ENCODE measurements at places on chromosomes 7 and 10.

- no peak for DNase-seq
These were observed 51.9 kb downstream of the IKZF1 start for GRCh38 chr7:50356212-50356944.

GRCh38 chr7:85600395-85600794 is 413.5 kb upstream of the SEMA3D start:
- DNase-seq: no peak

DNA sequence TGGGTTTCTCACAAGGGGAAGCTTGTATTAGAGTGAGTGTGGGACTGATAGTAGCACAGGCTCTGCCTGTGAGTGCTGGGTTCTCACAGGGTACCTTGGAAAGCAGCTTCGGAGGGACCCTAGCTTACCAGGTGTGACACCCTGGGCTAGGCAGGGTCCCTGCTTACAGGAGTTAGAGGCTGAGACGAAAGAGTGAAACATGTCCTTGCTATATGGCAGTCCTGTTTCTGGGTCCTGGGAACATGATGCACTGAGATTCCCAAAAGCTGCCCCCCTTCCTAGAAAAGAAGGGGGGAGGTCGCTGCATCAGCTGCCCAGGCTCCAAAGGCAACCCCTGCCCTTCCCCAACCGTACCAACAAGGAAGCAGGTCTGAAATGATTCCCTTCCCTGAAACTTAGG is 6.3 kb upstream of the ARHGAP22 start:
- no peak for DNase-seq

- no peak for DNase-seq
These were observed 119.8 kb downstream of the SLIT1 start for GRCh38 chr10:97065686-97066660.

- DNase-seq: no peak
These were observed 266.6 kb downstream of the NXPH1 start for GRCh38 chr7:8699875-8700624.

- no peak for DNase-seq
These were observed 81.3 kb downstream of the OSBPL3 start for GRCh38 chr7:24898691-24899090.

DNA sequence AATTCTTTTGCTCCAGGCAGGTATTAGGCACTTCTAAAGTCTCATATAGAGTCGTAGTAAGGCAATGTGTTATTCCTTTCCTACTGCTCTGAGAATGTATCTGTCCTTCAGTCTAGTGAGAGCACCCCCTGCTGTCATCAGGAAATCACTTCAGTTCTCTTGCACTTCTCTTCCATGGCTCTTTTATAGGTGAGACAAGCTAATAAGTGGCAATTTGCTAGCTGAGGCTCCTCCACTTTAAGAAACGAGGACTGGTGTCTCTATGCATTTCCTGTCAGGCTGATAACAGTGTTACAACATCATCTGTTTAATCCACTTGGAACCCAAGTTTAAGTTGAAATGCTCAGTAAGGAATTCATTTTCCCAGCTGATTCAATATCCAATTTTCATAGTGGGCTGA is 350.6 kb downstream of the TFEC start:
- DNase-seq: peak; percentile 8

DNA sequence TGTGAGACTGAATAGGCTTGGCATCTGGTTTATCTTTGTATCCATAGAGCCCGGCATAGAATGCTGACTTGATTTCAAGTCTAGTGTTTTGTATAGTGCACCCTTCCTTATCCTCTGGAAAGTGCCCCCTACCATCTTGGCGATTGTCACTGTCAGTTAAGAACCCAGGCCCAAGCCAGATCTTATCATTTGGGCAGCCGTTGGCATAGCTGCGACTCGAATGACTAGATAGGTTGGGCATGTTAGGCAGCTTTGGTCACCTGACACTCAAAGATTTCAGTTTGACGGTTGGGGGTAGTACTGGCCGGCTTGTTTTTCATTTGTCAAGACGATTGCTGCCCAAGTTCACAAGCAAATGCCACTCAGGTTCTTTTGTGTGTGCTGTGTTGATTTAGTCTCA is 6.6 kb downstream of the NIPSNAP2 start:
- no peak for DNase-seq

DNA sequence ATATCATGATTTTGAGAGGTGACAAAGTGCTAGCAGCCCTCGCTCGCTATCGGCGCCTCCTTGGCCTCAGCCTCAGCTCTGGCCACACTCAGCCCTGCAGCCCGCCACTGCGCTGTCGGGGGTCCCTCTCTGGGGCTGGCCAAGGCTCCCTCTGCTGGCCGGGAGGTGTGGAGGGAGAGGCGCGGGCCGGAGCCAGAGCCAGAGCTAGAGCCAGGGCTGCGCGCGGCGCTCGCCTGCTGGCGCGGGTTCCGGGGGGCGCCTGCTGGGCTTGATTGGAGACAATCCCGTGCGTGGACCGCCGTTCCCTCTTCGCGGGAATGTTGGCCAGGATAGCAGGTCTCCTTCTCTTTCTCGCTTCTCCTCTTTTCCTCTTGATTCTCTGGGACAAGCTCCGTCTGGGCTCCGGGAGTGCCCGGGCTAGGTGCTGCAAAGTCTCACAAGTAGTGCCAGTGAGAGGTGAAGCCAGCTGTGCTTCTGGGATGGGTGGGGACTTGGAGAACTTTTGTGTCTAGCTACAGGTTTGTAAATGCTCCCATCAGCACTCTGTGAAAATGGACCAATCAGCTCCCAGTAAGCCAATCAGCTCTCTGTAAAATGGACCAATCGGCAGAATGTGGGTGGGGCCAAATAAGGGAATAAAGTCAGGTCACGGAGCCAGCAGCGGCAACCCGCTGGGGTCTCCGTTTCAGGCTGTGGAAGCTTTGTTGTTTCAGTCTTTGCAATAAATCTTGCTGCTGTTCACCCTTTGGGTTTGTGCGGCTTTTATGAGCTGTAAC is 43.4 kb upstream of the ELMO1 start:
- DNase-seq: no peak

DNA sequence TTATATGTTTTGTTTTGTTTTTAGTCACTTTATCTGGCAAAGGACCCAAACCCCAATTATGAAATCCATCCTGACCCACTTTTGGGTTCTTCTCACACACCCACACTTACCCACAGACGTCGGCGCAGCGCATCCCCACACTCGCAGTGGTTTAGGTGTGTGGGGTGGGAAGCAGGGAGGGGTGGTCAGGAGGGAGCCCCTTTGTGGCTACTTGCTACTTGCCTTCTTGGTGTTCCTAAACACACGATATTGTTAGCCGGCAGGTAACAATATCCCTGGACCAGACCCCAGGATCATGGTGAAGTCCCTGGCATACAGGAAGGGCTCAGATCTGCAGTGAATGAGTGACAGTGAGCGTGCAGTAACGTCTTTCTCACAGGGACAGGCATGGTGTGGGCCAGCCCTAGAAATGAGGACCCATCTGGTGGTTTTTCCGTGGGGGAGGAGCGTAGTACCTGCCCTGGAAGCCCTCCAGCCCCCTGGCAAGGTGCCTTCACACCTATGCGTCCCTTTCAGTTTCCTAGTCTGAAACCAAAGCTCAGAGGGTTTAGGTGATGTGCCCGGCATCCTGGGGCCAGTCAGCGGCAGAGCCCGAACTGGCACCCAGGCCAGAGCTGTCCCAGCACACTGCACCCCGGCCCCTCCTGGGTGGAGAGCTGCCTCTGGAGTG is 4.4 kb downstream of the SPOCK2 start:
- DNase-seq: no peak

DNA sequence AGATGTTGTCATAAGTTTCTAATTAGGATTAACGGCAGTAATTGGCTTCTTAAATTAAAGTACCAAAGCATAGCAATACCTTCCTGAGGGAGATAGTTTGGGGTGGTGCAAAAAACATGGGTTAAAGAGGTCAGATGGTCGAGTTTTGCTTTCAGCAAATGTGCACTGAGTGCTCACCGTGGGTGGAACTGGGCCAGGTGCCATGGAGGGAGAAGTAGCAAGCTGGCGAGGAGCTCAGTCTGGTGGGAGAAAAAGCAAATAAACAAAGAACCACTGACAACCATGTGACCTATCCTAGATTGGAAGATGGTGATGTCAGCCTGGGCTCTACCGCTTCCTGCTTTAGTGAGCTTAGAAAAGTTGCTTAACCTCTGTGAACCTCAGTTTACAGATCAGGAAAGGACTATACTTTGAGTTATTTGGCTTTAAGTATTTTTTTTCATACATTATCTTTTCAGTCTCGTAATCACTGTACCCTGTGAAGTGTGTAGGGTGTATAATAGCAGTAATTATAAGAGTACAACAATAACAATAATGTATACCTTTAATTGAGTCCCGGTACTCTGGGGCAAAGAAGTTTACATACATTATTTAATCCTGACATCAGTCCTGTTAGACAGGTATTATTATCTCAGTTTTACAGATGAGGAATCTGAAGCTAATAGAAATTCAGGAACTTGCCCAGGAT is 69.0 kb upstream of the PDCD4 start:
- no peak for DNase-seq

DNA sequence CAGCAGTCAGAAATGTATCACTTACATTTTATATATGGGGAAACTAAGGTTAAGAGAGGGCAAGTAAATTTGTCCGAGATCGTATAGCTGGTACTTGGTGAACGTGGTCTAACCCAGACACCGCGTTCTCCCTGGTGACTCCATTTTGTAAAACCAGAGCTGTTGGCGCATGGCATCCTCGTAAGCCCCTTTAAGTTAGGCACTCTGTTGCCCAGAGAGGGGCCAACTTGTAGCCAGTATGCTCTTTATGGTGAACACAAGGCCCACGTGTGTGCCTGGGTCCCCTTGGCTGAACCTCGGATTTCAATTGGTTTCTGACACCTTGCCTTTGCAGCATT is 39.7 kb upstream of the ZNF518A start:
- no peak for DNase-seq

GRCh38 chr7:35529713-35530112 is 165.2 kb downstream of the HERPUD2 start:
- no peak for DNase-seq

- no peak for DNase-seq
These were observed 148.1 kb downstream of the SLC16A9 start for GRCh38 chr10:59561477-59562121.

DNA sequence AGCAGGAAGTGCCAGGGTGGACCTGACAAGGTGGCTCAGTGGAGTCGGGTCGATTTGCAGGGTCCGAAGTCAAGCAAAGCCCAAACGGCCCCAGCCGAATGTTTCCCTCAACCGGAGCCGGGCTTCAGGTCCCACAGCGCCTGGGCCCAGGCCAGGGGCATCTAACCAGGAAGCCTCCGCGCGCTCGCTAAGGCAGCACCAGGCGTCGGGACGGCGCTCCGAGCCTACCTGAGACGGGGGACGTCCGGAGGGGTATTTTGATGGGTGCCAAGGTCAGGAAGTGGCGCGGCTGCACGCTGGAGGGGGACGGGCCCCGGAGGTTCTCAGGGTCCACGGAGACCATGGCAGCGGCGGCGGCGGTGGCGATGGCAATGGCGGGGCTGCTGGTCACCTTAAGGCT is 51.5 kb downstream of the TCERG1L start:
- DNase-seq: no peak

- DNase-seq: no peak
These were observed 20.9 kb downstream of the FOXK1 start for GRCh38 chr7:4702961-4703512.

- DNase-seq: peak; percentile 43
These were observed 32.1 kb upstream of the NMT2 start for GRCh38 chr10:15200626-15201025.

DNA sequence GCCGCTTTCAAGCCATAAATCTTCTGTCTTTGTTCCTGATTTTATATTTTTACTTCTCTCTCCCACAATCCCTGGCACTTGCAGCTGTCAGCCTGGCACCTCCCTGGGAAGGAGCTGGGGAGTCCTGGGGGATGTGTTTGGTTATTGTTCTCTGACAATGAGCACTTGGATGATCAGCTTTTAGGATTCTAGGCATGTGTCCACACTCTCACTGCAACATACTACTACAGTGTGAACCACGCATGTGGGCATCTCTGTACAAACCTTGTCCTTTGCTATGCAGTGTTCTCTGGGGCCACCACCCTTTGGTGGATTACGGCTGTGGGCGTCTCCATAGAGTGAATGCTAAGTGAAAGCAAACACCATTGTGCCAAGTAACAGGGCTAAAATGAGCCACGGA is 168.4 kb upstream of the KMT2E start:
- no peak for DNase-seq

DNA sequence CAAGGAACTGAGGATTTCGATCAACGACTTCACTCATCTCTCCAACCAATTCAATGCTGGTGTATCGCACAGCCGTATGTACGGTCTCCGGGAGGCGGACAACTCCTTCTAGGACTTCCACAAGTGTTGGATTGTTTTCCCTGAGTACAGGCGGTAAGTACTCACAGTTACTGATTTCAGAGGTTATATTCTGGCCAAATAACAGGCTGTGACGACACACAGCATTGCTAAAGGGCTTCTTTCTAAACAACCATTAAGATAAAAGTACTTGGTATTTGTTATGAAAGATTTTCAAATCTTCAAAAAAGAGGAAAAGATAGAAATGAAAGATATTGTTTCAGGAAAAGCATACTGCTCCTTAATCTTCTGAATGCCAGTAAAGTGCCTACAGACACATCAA is 52.2 kb downstream of the IRF5 start:
- DNase-seq: no peak

GRCh38 chr7:110283056-110283455 is 807.9 kb upstream of the LRRN3 start:
- no peak for DNase-seq

GRCh38 chr10:86344714-86345161 is 21.9 kb downstream of the GRID1 start:
- DNase-seq: no peak

DNA sequence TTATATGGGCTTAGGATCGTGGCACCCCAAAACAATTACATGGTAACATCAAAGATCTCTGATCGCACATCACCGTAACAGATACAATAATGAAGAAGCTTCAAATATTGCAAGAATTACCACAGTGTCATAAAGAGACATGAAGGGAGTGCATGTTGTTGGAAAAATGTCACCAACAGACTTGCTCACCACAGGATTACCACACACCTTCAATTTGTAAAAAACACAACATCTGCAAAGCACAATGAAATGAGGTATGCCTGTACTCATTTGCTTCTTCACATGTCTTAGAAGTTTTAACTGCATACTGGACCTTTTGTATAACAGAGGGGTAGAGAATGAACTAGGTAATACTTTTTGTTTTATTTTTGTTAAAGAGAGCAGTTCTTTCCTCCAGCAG is 96.6 kb downstream of the TPST1 start:
- no peak for DNase-seq

GRCh38 chr10:25117757-25118156 is 57.0 kb upstream of the GPR158 start:
- no peak for DNase-seq

- peak; percentile 49 for DNase-seq
These were observed 50.5 kb downstream of the TMEM209 start for GRCh38 chr7:130154501-130155317.
